GM23338 (cell line): ENCODE measurements at places on chromosomes 1 and 21. TPM values are rescaled to one million over a fixed set of nuclear protein-coding genes. Genes with fewer than 3 reads are reported as not detected.
A peak's percentile ranks its signal among the peaks of the same experiment; 100 is the strongest.

DNA sequence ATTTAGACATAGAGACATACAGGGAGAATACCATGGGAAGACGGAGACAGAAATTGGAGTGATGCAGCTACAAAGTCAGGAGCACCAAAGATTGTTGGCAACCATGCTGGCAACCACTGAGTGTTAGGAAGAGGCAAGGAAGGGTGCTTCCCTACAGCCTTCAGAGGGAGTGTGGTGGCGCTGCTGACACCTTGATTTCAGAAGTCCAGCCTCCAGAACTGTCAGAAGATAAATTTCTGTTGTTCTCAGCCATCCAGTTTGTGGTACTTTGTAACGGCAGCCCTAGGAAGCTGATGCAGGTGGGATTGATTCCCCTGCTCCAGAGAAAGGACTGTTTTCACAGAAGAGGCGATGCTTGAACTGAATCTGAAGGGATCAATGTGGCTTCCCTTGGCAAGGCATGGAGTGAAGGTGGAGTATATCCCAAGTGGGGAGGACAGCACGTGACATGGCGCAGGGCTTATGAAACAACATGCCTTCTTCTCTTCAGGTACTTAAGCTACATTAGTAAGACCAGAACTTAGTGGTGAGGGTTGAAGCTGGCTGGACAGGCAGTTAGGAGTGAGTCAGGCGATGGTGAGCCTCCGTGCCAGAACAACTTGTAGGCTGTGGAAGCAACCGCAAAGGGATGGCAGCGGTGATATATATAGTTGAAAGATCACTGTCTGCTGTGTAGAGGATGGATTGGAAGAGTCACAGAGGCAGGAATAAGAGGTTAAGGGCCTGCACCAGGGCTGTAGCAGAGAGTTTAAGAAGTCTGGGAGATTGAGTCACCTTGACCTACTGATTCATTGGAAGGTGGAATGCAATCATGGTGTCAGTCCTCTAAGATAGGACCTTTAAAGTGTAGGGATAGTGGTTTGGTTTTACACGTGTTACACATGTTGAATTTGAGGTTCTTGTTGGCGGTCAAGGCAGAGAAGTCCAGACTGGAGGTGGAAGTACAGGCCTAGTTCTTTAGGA is 2.1 kb downstream of the LEPR start:
- no peaks in the 10 kb centered on the region for H3K27me3 ChIP-seq
- no peak overlapping the region for H3K27ac ChIP-seq
- no peaks in the 10 kb centered on the region for H3K36me3 ChIP-seq
- peaks cover 39% of the 10 kb centered on the region for H3K4me1 ChIP-seq

DNA sequence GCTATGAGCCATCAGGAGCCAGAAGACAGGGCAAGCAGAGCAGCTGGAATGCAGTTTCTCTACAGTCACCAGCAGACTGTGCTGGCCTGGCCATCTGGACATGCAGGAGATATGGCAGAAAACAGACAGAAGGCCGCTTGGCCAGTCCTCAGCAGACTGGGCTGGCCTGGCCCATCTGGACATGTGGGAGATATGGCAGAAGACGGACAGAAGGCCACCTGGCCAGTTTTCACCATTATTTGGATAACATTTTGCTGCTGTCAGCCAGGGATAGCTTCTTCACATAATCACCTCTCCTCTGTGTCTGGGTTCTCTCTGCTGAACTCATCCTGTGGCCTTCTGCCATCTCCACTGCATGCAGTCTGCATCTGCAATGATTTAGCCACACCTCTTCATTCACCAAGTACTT is 25.0 kb upstream of the CACYBP start:
- no peaks in the 10 kb centered on the region for H3K4me1 ChIP-seq
- H3K27me3 ChIP-seq: no peaks in the 10 kb centered on the region
- H3K4me3 ChIP-seq: no peak overlapping the region
- peaks cover 75% of the 10 kb centered on the region for H3K36me3 ChIP-seq

DNA sequence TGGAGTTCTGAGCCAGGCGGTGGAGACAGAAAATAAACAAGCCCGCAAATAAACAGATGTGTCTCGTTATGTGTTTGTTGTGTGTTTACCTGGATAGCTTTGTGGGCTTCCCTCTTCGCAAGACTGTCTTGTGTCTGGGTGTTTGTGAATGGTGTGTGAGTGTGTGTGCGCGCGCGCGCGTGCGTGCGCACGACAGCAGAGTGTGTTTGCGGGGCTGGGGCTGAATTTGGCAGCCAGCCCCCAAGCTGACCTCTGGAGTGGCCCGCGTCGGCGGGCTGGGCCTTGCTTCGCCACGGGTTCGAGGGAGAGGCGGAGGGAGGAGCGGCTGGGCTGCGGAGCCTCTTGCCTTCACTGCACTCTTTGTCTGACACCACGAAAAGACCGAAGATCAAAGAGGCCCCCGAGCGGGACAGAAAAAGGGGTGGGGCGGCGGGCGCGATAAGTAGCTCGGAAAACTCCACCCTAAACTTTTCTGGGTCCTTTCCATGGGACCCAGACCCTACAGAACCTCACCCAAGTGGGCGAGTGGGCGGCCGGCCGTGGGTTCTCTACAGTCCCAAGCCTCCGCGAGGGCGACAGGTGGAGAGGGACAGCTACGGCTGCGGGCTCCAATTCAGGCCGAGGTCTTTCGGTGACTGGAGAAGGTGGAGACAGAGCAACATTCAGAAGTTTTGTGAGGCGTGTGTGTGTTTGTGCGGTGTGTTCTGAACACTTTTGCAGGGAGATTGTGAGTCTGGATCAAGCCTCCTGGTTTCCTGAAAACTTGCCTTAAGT is 14.5 kb downstream of the PAX7 start:
- peaks cover 99% of the 10 kb centered on the region for H3K27me3 ChIP-seq
- peaks cover 77% of the 10 kb centered on the region for H3K4me1 ChIP-seq
- peak overlapping the region; percentile 56; the same call in 1 of the 2 replicates for H3K4me3 ChIP-seq

DNA sequence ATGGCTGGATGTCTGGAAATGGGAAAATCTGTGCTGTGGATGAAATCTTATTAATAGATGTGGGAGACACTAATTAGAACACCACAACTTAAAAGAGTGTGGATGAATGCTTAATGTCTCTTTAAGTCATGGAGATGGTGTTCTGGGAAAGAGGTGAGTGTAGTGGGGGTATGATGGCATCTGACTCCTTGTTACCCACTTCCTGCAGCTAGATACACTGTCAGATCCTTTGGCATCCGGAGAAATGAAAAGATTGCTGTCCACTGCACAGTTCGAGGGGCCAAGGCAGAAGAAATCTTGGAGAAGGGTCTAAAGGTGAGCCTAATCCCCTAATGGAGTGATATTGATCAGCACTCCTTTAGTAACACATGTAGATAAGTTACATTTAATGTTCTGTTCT is 2.0 kb downstream of the RPL11 start:
- peaks cover 64% of the 10 kb centered on the region for H3K36me3 ChIP-seq
- H3K4me3 ChIP-seq: peak overlapping the region; percentile 100
- no peak for DNase-seq
- H3K27ac ChIP-seq: peak overlapping the region; percentile 92
- H3K27me3 ChIP-seq: no peaks in the 10 kb centered on the region
- peaks cover 22% of the 10 kb centered on the region for H3K4me1 ChIP-seq

GRCh38 chr1:54922040-54922761 is 35.2 kb upstream of the DHCR24 start:
- H3K4me3 ChIP-seq: no peak overlapping the region
- no peaks in the 10 kb centered on the region for H3K36me3 ChIP-seq
- H3K27me3 ChIP-seq: no peaks in the 10 kb centered on the region
- H3K4me1 ChIP-seq: 0 out of 2 replicates have a peak, but pooled peaks cover 5% of the 10 kb centered on the region
- H3K27ac ChIP-seq: no peak overlapping the region

GRCh38 chr1:229991724-229992333 is 75.2 kb upstream of the GALNT2 start:
- H3K36me3 ChIP-seq: no peaks in the 10 kb centered on the region
- no peaks in the 10 kb centered on the region for H3K27me3 ChIP-seq
- no peaks in the 10 kb centered on the region for H3K4me1 ChIP-seq
- DNase-seq: no peak
- H3K4me3 ChIP-seq: no peak overlapping the region

DNA sequence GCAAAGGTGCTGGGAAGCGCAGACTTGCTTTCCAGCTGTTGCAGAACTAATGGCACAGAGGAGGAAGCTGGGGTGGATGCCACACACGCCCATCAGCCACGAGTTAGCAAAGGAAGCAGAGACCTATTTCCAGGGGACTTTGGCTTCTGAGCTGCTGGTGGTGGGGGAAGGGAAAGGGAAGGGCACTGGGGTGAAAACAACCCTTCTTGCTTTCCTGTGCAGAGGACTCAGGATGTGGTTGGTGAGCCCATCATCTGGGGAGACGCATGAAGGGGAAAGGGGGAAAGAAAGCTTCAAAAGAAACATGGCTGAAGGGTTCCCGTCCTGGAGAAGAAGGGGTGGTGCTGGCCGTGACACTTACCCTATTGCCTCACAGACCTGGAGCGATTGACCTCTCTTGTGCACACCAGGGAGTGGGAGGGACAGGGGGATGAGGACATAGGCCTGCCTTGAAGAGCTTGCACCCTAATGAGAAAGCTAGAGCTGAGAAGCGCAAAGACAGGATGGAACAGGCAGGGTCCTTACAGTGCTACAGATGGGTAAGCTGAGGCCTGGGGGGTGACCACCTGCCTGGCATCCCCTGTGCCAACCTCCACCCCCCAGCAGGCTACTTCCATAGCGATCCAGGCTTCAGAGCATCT is 140.8 kb upstream of the RAB4A start:
- H3K27ac ChIP-seq: no peak overlapping the region
- DNase-seq: no peak
- H3K27me3 ChIP-seq: no peaks in the 10 kb centered on the region
- H3K4me1 ChIP-seq: no peaks in the 10 kb centered on the region; the same call in 1 of the 2 replicates
- H3K4me3 ChIP-seq: no peak overlapping the region
- peaks cover 2% of the 10 kb centered on the region; the same call in 1 of the 2 replicates for H3K36me3 ChIP-seq

DNA sequence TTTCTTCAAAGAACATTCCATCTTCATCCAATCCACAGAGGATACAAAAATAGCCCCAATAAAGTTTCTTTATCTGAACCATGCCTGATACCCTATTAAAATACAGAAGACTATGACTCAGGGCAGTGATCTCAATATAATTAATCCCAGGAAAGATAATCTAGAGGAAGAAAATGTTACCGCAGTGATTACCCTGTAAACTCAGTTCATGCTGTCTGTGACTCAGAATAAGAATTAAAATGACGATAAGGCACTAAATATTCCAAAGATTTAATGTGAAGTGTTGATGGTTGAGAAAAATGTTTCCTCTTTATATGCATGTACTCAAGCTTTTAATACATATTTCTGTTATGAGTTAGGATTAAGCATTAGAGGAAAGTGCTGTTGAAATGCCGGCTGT is 88.6 kb upstream of the LYPLAL1 start:
- H3K36me3 ChIP-seq: no peaks in the 10 kb centered on the region
- no peak overlapping the region for H3K4me3 ChIP-seq
- no peaks in the 10 kb centered on the region for H3K27me3 ChIP-seq
- no peak overlapping the region for H3K27ac ChIP-seq

DNA sequence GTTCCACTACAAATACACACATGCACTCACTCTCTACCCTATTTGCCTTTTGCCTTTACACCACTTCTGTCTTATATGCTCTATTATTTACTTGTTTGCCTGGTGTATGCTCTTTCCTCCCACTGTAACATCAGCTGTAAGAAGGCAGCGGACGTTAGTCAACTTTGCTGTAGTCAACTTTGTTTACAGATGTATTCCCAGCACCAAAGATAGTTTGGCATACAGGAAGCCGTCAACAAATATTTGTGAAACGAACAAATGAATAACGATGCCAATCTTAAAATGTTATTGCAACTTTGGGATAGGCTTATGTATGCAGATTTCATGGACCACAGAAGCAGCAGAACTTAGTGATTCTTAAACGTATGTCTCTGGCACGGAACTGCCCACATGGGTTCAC is 138.3 kb upstream of the GALNT2 start:
- no peaks in the 10 kb centered on the region for H3K27me3 ChIP-seq
- no peaks in the 10 kb centered on the region for H3K4me1 ChIP-seq
- H3K36me3 ChIP-seq: no peaks in the 10 kb centered on the region
- no peak overlapping the region for H3K27ac ChIP-seq
- H3K4me3 ChIP-seq: no peak overlapping the region
- DNase-seq: no peak

DNA sequence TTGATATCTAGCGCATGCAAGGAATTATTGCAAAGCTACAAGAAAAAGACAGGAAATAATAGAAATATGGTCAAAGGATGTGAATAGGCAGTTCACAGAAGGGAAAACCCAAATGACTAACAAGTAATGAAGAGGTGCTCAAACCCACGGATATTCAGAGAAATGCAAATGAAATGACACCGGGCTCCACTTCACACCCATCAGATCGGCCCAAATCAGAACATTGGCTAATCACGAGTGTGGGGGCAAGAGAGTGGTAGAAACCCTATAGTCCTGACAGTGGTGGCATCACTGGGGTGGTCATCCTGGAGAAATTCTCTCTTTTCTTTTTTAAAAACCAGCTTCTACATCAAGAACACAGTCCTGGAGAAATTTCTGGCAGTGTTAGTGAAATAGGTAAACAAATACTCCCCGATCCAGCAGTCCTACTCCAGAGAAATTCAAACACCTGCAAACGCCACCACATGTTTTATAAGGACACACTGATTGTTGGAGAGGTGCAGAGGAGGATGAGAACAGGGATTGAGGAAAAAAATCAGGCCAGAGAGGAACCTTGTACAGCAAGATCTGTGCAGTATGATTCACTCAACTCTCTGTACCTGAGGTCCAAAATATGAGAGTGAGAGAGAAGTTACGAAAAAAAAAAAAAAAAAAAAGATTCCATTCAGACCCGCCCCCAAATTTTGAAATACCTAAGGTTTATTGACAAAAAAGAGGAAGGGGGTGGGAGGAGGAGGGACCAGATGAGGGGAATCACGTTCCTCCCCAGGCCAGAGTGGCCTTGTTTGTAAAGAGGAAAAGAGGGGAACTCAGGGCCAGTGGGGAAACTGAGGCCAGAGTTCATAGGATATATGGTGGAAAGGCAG is 9.2 kb upstream of the TNFRSF1B start:
- no peak overlapping the region for H3K27ac ChIP-seq
- peaks cover 18% of the 10 kb centered on the region for H3K4me1 ChIP-seq
- no peaks in the 10 kb centered on the region for H3K27me3 ChIP-seq
- DNase-seq: no peak
- H3K36me3 ChIP-seq: no peaks in the 10 kb centered on the region

- DNase-seq: no peak
- peaks cover 13% of the 10 kb centered on the region; the same call in 1 of the 2 replicates for H3K4me1 ChIP-seq
- H3K36me3 ChIP-seq: no peaks in the 10 kb centered on the region
- H3K27me3 ChIP-seq: no peaks in the 10 kb centered on the region
- no peak overlapping the region for H3K27ac ChIP-seq
These were observed 34.9 kb downstream of the UBIAD1 start for GRCh38 chr1:11307852-11308251.

- H3K27ac ChIP-seq: no peak overlapping the region
- H3K27me3 ChIP-seq: no peaks in the 10 kb centered on the region
- H3K36me3 ChIP-seq: no peaks in the 10 kb centered on the region
These were observed 39.7 kb downstream of the NKAIN1 start for GRCh38 chr1:31199949-31200348.

GRCh38 chr1:153251087-153251486 is 8.4 kb upstream of the LORICRIN start:
- no peaks in the 10 kb centered on the region for H3K36me3 ChIP-seq
- DNase-seq: no peak
- no peak overlapping the region for H3K4me3 ChIP-seq
- no peak overlapping the region for H3K27ac ChIP-seq
- no peaks in the 10 kb centered on the region for H3K4me1 ChIP-seq

GRCh38 chr1:45122724-45123123 is 83.7 kb downstream of the ZSWIM5 start:
- H3K4me1 ChIP-seq: no peaks in the 10 kb centered on the region
- H3K27ac ChIP-seq: no peak overlapping the region
- DNase-seq: no peak
- no peaks in the 10 kb centered on the region for H3K36me3 ChIP-seq

The DHX9 gene
- total RNA-seq: 239 and 262 TPM in 2 replicates

The E2F2 gene
- total RNA-seq: 2.6 and 3.4 TPM in 2 replicates

The PGLYRP3 gene
- total RNA-seq: not detected in 2 replicates

The DSCAM gene
- 0.07 TPM in 1 of 2 replicates, not detected in the other for total RNA-seq

The VHLL gene
- total RNA-seq: not detected in 2 replicates

The NBPF4 gene
- total RNA-seq: not detected in 2 replicates
